ENCODE measurements at places on chromosomes 5 and 9. TPM values are rescaled to one million over a fixed set of nuclear protein-coding genes. Genes with fewer than 3 reads are reported as not detected.

The LRRC14B gene
- total RNA-seq: not detected

The GTF2H2C gene
- 26.2 TPM for total RNA-seq

The NR6A1 gene
- total RNA-seq: 0.45 TPM

The CIZ1 gene
- 16.0 TPM for total RNA-seq

The PHF24 gene
- total RNA-seq: under 0.01 TPM

The IFNA2 gene
- not detected for total RNA-seq

The SOHLH1 gene
- total RNA-seq: not detected

The NEUROG1 gene
- total RNA-seq: not detected

The DAB2 gene
- total RNA-seq: 39.8 TPM

The SLC34A1 gene
- total RNA-seq: not detected

The ANKRD55 gene
- not detected for total RNA-seq

The PAEP gene
- not detected for total RNA-seq

The CCL28 gene
- total RNA-seq: 0.68 TPM

The PCDHGA3 gene
- total RNA-seq: 0.23 TPM

The ITGA2 gene
- 8.2 TPM for total RNA-seq

The DNAH5 gene
- total RNA-seq: 0.12 TPM

The TGFBI gene
- 554 TPM for total RNA-seq

The SLC6A7 gene
- not detected for total RNA-seq

The KIF24 gene
- total RNA-seq: 0.68 TPM

The SHC3 gene
- 36.8 TPM for total RNA-seq

The GGTA1 gene
- 0.12 TPM for total RNA-seq

The IRX4 gene
- not detected for total RNA-seq

The PTPN3 gene
- 2.7 TPM for total RNA-seq

The STXBP1 gene
- 10.8 TPM for total RNA-seq

The NAIP gene
- total RNA-seq: 1.9 TPM

The MLANA gene
- not detected for total RNA-seq

The GABRA1 gene
- not detected for total RNA-seq

The KIF12 gene
- total RNA-seq: under 0.01 TPM

The PIP5K1B gene
- total RNA-seq: not detected

The TTC16 gene
- under 0.01 TPM for total RNA-seq

The CNTFR gene
- total RNA-seq: 0.12 TPM

The ZNF354C gene
- 4.8 TPM for total RNA-seq

The SPATA31A3 gene
- total RNA-seq: not detected

The LCP2 gene
- total RNA-seq: not detected

The ENHO gene
- total RNA-seq: not detected

The DOCK2 gene
- total RNA-seq: 0.75 TPM

The PCDHGA9 gene
- total RNA-seq: 1.7 TPM

The MEIKIN gene
- total RNA-seq: not detected

The FOXD4 gene
- total RNA-seq: 0.23 TPM

The NRARP gene
- total RNA-seq: 0.30 TPM

The OR1Q1 gene
- total RNA-seq: 0.08 TPM

The C1QTNF3 gene
- 0.60 TPM for total RNA-seq

The F2RL2 gene
- 0.75 TPM for total RNA-seq

The CDC26 gene
- 41.2 TPM for total RNA-seq

The PTGR1 gene
- total RNA-seq: 37.2 TPM

The PROB1 gene
- 0.38 TPM for total RNA-seq

All from smooth muscle cell of the coronary artery (primary cell).